ENCODE measurements at places on chromosomes 3 and 15. TPM values are rescaled to one million over a fixed set of nuclear protein-coding genes. Genes with fewer than 3 reads are reported as not detected.

GRCh38 chr3:24548278-24548677, 53.6 kb upstream of the THRB start:
- H3K4me3 ChIP-seq: no peak overlapping the region
- DNase-seq: peak; percentile 8
- no peaks in the 10 kb centered on the region for H3K36me3 ChIP-seq
- no peak overlapping the region for H3K27ac ChIP-seq

- H3K27ac ChIP-seq: no peak overlapping the region
- no peaks in the 10 kb centered on the region for H3K4me1 ChIP-seq
Measured at GRCh38 chr3:64518496-64518895, 169.3 kb downstream of the ADAMTS9 start.

GRCh38 chr15:44883199-44883877, 73.1 kb upstream of the TERB2 start:
- no peaks in the 10 kb centered on the region for H3K36me3 ChIP-seq
- no peaks in the 10 kb centered on the region for H3K4me1 ChIP-seq
- DNase-seq: no peak

SMARCC1 gene
- 131 TPM for total RNA-seq

DNA sequence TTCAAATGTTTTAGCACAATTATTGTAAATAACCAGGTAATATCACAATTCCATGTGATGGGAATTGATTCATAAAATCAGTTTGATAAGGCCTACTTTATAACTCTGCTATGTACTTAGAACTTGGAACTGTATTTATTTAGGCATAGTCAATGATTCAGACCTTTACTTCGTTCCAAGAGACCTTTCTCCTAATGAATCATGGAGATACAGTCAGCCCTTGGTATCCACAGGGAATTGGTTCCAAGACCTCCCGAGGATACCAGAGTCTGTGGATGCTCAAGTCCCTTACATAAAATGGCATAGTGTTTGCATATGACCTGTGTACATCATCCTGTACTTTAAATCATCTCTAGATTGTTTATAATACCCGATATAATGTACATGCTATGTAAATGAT, 60.8 kb upstream of the UMPS start:
- H3K36me3 ChIP-seq: no peaks in the 10 kb centered on the region
- no peak overlapping the region for H3K4me3 ChIP-seq
- DNase-seq: peak; percentile 82
- H3K27ac ChIP-seq: no peak overlapping the region
- peaks cover 4% of the 10 kb centered on the region for H3K4me1 ChIP-seq

GRCh38 chr15:84079885-84080777, 155.4 kb upstream of the GOLGA6L4 start:
- no peak overlapping the region for H3K27ac ChIP-seq
- H3K27me3 ChIP-seq: no peaks in the 10 kb centered on the region
- peak; percentile 26 for DNase-seq
- H3K36me3 ChIP-seq: no peaks in the 10 kb centered on the region
- peaks cover 20% of the 10 kb centered on the region for H3K4me1 ChIP-seq

DNA sequence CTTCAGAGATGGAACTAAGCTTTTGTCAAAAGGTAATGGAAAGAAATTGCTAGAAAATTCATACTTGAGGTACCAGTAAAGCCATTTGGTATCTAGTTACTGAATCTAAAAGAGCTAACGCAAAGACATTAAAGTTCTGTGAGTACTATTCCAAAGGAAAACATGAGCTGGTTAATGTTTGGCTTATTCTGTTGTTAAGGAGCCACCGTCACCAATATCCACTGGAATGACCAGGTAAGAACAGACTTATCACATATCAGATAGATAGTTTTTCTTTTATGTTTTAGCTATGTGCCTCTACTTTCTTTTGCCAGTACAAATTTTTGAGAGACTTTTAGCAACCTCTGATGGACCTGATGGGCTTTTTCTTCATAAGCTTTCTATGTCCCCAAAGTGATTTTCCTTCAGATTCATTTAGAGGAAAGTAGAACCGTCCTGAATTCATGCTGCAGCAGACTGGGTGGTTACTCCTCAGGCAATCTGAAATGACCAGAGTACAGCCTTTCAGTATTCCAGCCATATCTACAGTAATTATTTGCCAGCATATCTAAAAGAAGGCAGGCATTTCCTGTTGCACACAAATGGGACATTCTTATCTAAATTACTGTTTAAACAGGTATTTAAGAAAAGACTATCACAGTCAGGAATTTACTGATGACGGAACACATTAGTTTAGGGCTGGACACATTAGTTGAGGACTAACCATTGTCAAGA, 274.1 kb downstream of the MECOM start:
- H3K4me3 ChIP-seq: no peak overlapping the region
- no peaks in the 10 kb centered on the region for H3K36me3 ChIP-seq
- DNase-seq: peak; percentile 45
- H3K27me3 ChIP-seq: no peaks in the 10 kb centered on the region

EHD4 gene
- 46.4 TPM for total RNA-seq

CCDC54 gene
- total RNA-seq: not detected

FGF12 gene
- total RNA-seq: 1.8 TPM

SLC22A13 gene
- 0.72 TPM for total RNA-seq

RLBP1 gene
- not detected for total RNA-seq

DNA sequence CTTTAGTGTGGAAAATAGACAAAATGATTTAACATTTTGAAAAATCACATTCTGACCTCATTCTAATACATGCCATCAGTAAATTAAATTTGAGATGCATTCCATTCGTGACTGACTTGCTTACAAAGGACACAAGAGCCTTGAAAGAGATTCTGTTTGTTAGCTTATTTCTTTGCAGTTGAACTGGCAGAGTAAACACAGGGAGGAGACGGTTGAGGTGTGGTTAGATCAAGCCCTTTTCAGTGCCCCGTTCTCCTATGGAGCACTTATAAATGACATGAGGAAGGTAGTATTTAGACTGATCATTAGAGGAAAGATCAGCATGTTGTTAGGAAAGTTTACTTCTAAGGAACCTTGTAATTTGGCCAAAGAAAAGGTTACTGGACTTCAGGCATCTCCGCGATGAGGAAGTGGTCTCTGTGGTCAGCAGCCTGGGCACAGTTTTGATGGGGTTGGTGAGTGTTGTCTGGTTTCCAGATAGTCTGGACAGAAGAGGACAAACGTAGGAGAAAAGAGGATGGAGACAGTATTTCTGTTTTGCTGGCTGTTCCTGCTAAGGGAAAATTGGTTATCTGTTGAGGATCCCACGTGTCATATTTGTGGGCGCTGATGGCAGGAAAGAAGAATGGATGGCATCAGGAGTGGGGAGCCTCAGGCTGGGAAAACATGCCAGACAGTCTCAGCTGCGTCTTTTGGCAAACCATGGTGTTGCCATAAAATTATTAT, 328.9 kb upstream of the TBL1XR1 start:
- H3K27me3 ChIP-seq: no peaks in the 10 kb centered on the region
- DNase-seq: peak; percentile 98
- H3K4me1 ChIP-seq: peaks cover 10% of the 10 kb centered on the region
- peak overlapping the region; percentile 35 for H3K27ac ChIP-seq

CRTAP gene
- total RNA-seq: 144 TPM

- DNase-seq: no peak
- H3K4me3 ChIP-seq: no peak overlapping the region
- no peaks in the 10 kb centered on the region for H3K36me3 ChIP-seq
- H3K27ac ChIP-seq: no peak overlapping the region
- H3K27me3 ChIP-seq: no peaks in the 10 kb centered on the region
- peaks cover 2% of the 10 kb centered on the region for H3K4me1 ChIP-seq
Measured at GRCh38 chr3:73558727-73559075, 66.0 kb downstream of the PDZRN3 start.

GRCh38 chr3:85455561-85456200, 496.9 kb downstream of the CADM2 start:
- H3K4me3 ChIP-seq: no peak overlapping the region
- no peaks in the 10 kb centered on the region for H3K4me1 ChIP-seq
- no peak for DNase-seq
- H3K27me3 ChIP-seq: no peaks in the 10 kb centered on the region
- H3K36me3 ChIP-seq: no peaks in the 10 kb centered on the region

KIF7 gene
- 5.3 TPM for total RNA-seq

- H3K4me1 ChIP-seq: no peaks in the 10 kb centered on the region
- no peaks in the 10 kb centered on the region for H3K36me3 ChIP-seq
- no peak for DNase-seq
- no peak overlapping the region for H3K27ac ChIP-seq
Measured at GRCh38 chr15:47932951-47933641, 187.7 kb upstream of the SLC24A5 start.

IL16 gene
- total RNA-seq: 0.36 TPM

DNA sequence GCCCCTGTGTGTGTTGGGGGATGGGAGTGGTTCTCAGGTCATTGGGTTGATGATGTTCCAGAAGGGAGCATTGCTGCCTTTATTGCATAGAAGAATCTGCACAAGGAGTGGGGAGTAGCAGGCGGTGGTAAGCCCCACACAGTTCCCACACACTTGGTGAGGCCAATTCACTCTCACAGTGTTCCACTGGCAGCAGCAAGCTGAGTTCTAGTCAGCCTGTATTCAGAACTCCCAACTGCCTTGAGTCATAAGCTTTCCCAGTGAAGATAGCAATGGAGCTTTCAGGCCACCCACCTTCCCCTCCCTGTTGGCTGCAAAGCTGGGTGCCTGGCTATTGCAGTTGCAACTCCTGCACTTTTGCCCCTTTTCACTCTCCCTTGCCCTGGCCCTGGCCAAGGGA, 181.1 kb upstream of the RBMS3 start:
- no peaks in the 10 kb centered on the region for H3K4me1 ChIP-seq
- no peak overlapping the region for H3K4me3 ChIP-seq
- H3K36me3 ChIP-seq: no peaks in the 10 kb centered on the region
- H3K27me3 ChIP-seq: no peaks in the 10 kb centered on the region

GRCh38 chr3:23723930-23724329, 81.8 kb upstream of the UBE2E1 start:
- H3K4me1 ChIP-seq: peaks cover 4% of the 10 kb centered on the region
- H3K27ac ChIP-seq: no peak overlapping the region
- no peaks in the 10 kb centered on the region for H3K36me3 ChIP-seq
- no peaks in the 10 kb centered on the region for H3K27me3 ChIP-seq

GRCh38 chr3:175356899-175357324, 497.8 kb downstream of the NAALADL2 start:
- H3K4me1 ChIP-seq: no peaks in the 10 kb centered on the region
- H3K27ac ChIP-seq: peak overlapping the region; percentile 29
- no peaks in the 10 kb centered on the region for H3K27me3 ChIP-seq
- H3K36me3 ChIP-seq: no peaks in the 10 kb centered on the region
- no peak overlapping the region for H3K4me3 ChIP-seq

- no peaks in the 10 kb centered on the region for H3K27me3 ChIP-seq
- H3K36me3 ChIP-seq: no peaks in the 10 kb centered on the region
- H3K4me1 ChIP-seq: no peaks in the 10 kb centered on the region
- H3K4me3 ChIP-seq: no peak overlapping the region
Measured at GRCh38 chr3:17218587-17218986, 333.8 kb downstream of the PLCL2 start.

GOLGA6B gene
- total RNA-seq: 0.36 TPM

CACNA2D3 gene
- total RNA-seq: 0.34 TPM

RARRES1 gene
- 3.2 TPM for total RNA-seq

RAB6B gene
- total RNA-seq: 60.5 TPM

DNA sequence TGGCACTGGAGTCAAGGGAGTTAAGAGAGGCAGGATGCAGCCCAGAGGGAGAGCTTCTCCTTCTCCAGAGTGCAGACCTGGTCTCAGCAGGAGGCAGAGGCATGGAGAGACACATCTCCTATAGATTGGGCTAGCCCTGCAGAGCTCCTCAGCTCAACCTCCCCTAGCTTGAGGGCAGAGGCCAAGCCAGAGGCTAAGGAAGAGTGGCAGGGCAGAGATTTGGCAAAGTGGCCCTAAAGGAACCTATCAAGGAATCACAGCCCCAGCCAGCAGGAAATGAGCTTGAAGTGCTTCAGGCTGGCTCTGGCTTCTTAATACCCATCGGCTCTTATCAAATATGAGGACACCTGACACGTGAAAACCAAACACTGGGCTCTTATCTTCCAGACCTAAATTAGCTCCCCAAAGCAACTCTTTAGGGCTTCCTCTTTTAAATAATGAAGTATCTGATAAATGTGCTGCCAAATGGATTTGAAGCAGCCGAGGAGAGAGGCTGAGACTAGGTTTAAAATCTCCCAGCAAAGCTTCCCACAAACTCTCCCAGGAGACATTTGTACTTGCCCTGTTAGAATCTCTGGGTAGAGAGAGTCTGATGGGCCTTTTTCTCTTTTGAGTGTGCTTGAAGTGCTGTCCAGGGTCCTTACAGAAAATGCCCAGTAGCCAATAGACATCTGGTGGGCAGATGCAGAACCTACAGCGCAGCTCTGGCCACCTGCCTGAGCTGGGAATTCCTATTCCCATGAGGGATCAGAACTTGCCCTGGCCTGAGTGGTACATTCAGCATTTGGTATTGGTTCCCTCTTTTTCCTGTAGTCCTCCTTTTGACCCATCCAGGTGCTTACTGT, 271.4 kb downstream of the CLSTN2 start:
- no peaks in the 10 kb centered on the region for H3K4me1 ChIP-seq
- no peak overlapping the region for H3K4me3 ChIP-seq
- no peak overlapping the region for H3K27ac ChIP-seq
